Chondrocyte (in vitro differentiated cells): ENCODE measurements at places on chromosomes 5 and 9.

- DNase-seq = no peak
Measured at GRCh38 chr5:76384705-76385104, 18.4 kb upstream of the IQGAP2 start.

DNA sequence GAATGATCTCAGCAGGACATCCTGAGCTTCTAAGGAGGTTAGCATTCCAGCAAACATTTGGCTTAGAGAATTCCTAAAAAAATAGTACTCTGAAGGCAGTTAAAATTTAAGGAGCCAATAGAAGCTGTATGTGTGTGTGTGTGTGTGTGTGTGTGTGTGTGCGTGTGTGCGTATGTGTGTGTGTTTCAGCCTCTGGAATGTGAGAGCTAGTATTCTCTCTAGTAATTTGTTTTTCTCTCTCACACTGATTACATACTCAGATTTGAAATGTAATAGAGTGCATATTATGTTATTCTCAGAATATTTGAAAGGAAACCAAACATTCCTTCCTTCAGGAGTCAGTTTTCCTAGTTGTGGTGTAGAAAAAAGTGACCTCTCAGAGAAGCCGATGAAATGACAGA is 279.6 kb downstream of the TMEM38B start:
- DNase-seq = no peak

- no peak for DNase-seq
Measured at GRCh38 chr5:140044041-140044440, 942 bp upstream of the NRG2 start.

- no peak for DNase-seq
Measured at GRCh38 chr5:14849516-14850294, 21.9 kb downstream of the ANKH start.

- DNase-seq = no peak
Measured at GRCh38 chr5:167812871-167813270, 478.6 kb upstream of the WWC1 start.

DNA sequence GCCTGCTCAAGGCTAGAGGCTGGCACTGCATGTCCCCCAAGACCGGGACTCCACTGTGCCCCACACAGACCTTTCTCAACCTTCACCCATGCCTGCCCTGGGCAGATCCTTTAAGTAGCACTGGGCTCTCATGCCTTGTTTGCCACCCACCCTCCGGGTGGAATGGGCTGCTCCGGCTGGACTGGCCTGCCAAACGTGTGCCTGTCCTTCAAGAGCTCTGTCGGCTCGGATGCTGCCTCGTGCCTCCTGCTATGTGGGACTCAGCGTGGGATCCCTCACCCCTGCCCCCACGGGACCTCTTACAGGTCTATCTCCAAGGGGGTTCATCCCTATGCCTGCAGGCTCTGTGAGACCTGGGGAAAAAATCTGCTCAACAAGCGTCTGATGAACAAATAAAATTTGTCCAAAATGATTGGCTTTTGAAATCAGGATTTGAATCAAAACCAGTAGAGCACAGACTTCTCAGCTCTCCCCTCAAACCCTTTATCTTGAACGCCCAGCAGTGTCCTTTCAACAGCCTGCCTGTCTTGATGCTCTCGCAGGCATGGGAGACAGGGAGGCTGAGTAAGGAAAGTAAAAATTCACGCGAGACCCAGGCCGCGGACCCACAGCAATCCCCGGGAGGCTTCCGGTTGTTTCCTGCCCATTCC is 56.3 kb downstream of the CRB2 start:
- no peak for DNase-seq

DNA sequence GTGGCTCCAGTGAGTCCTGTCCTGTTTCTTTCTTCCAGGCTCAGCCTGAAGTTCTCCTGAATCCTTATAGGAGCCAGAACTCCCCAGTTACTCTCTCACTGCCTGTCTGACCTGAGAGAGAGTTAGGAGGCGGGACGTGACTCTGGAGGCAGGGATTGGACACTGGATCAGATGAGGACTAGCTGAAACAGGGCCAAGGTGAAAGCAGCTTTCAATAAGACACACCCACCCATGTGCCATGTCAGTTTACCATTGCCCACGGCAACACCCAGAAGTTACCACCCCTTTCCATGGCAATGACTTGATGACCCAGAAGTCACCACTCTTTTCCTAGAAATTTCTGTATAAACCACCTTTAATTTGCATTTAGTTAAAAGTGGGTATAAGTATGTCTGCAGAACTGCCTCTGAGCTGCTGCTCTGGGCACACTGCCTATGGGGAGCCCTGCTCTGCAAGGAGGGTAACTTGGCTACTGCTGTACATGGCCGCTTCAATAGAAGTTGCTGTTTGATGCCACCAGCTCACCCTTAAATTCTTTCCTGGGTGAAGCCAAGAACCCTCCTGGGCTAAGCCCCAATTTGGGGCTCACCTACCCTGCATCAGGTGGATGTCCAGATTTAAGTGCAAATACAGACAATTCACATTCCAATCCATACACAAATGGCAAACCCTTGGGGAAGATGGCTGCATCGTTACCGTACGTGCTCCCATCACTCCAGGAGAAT is 13.7 kb downstream of the FCN2 start:
- DNase-seq = no peak

- no peak for DNase-seq
Measured at GRCh38 chr5:172282272-172283019, 1.1 kb downstream of the UBTD2 start.

DNA sequence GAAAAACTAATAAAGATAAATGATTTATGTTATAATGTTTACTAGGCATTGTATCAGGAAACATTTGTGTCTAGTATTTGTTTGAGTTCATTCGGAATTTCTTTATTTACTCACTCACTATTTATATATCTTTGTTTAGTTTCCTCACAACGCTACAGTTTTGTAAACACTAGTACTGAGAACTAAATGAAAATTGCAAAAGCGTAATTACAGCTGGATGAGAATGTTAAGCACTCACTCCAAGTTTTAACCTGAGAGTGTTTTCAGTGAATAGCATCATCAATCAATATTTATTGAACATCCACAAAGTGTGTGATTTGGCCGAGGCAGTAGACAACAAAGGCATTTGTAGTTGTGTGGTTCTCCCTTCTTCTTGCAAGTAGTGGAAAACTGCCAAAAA is 969.6 kb upstream of the DMAC1 start:
- DNase-seq = no peak

- no peak for DNase-seq
Measured at GRCh38 chr5:77186652-77187370, 23.7 kb upstream of the PDE8B start.

- DNase-seq = no peak
Measured at GRCh38 chr9:135174981-135175380, 87.5 kb downstream of the OLFM1 start.

DNA sequence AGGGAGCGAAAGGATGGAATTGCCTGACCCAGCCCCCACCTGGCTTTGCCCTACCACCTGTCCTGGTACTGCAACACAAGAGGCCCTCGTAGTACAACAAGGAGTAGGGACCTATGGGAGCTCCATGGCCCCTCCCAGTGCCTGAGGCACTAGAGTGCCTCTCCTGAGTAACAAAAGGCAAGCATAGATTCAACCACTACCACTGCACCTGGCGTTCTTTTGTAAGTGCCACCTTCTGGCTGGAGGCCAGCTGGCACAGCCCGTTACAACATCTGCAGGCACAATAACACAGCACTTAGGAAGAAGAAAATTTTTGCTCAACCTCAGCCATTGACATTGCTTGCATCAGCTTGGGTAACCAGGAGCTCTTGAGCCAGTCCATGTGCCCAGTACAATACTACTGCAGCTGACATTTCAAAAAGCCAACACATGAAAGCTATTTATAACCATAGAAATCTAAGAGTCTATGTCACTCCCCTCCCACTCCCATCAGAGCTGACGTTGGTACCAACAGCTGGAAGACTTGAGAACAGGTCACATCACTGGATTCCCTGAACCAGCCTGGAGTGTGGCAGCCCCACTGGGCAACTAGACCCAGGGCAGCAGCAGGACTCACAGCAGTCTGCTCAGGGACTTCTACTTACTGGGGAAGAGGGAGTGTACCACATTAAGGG is 17.7 kb upstream of the FAM174A start:
- no peak for DNase-seq

DNA sequence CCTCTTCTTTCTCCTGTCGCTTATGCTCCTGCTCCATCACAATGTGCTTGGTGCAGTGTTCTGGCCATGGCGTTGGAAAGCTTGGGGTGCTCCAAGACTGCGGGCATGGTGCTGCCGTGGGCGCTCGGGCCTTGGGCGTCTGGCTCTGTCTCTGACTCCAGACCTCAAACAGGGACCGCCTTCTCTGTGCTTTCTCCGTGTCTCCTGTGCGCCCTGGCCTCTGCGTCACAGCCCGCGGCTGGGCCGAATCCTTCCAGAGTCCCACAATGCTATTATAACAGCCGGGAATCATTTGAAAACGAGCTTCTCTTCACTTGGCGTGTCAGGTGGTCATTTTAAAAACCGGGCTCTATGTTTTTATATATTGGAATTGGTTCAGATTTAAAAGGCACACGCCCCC is 32.4 kb upstream of the PUM3 start:
- no peak for DNase-seq

DNA sequence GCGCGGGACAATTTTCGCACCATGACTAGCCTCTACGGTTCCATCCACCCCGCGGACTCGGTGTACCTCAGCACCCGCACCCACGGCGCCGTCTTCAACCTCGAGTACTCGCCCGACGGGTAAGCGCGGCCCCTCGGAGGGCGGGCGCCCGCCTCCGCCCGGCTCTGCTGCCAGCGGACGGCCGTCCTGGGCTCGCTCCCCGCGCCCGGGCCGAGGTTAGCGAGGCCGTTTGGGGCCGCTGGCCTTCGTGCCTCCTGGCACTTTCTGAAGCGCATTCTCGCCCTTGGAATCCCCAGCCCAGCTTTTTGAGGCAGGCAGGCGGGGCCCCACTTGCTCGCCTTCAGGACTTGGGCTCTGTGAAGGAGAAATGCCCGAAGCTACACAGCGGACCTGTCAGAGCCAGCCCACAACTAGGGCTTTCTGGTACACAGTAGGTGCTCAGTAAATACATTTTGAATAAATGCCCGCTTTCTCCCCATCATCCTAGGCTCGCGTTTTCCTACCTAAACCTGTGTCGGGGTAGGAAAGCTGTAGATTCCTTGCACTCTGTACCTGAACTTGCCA is 772 bp downstream of the DCAF10 start:
- no peak for DNase-seq

DNA sequence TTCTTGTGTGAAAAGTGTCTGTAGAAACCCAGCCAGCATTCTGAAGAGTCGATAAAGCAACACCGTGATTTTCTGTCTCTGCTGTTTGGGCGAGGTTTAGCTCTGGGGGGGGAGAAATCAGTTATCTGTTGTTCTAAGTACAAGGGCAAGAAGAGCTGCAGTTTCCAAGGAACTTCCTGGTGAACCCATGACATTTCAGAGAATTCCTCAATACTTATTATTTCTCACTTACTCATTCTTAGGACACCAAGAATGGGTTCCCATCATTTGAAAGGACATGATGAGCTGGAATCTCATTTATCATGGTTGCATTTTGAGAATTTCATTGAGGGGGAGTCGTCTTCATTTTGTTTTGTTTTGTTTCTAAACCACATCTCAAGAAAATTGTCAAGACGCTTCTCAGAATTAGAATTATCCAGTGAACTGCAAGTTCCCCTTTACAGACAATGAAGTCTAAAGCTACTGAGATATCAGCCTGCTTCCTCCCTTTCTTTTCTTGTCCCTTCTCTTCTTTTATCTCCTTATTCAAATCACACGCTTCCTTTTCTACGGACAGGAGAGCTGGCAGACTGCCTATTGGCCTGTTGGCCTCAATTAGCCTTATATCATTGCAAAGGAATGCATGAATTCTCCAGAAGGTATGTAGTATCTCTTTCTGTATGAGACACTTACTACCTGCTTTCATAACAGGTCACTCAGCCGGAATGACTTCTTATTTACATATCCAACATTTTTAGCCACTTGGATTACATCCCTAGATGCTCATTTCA is 53.7 kb downstream of the ZNF462 start:
- no peak for DNase-seq

- DNase-seq = no peak
Measured at GRCh38 chr9:111035543-111036428, 2.5 kb downstream of the LPAR1 start.

- no peak for DNase-seq
Measured at GRCh38 chr9:129174724-129175514, 3.1 kb downstream of the IER5L start.

DNA sequence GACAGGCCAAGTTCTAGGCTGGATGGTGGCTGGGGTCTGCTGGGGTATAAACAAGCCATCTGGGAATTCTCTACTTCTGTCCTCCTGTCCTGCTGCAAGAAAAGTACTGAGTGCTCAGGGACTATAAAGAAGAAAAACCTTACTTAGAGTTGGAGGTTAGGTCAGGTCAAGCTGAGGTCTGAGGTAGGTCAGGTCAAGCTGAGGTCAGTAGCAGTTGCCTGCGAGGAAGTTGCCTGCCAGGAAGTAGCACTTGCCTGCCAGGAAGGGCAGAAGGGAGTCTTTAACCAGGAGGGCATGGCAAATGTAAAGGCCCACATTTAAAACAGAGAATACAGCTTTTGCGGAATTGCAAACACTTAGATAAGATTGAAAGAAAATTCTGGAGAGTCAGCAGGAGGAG is 51.3 kb upstream of the PRLR start:
- no peak for DNase-seq

DNA sequence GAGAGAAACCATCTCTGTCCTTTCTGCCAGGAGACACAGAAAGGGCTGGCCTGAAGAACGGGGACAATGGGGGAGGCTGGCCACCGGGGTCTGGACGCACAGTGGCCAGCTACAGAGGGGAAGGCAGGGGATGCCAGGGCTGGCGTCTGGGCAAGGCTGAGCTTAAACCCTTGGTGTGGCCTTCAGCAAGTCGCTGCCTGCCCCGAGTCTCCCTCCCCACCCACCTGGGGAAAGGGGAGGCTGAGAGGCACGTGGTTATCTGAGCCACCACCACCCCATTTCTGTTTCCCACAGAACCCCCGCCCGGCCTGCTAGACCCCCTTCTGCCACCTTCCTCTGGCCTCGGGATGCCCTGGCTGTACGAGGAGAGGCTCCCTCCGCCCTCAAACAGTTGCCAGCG is 115.3 kb downstream of the VAV2 start:
- DNase-seq = no peak

DNA sequence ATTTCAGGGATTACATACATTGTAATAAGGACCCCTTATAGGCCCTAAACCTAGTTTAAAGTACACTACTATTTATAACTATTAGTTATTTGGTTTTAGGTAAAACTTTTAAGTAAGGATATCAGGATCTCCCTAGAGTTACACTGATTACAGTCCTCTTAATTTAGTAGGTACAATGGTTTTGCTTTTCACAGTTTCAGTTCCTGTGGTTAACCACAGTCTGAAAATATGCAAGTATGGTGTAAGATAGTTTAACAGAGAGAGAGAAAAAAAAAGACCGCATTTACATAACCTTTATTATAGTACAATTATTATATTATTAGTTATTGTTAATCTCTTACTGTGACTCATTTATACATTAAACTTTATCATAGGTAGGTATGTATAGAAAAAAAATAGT is 725.3 kb upstream of the PTPRD start:
- DNase-seq = no peak

GRCh38 chr9:129317179-129318011 is 139.3 kb upstream of the IER5L start:
- DNase-seq = peak; percentile 72

GRCh38 chr9:21969951-21970799 is 24.0 kb downstream of the CDKN2A start:
- no peak for DNase-seq

- no peak for DNase-seq
Measured at GRCh38 chr5:33969572-33970452, 14.7 kb downstream of the SLC45A2 start.

- DNase-seq = no peak
Measured at GRCh38 chr9:5876026-5876425, 14.7 kb upstream of the MLANA start.

GRCh38 chr5:140000332-140000731 is 42.8 kb downstream of the NRG2 start:
- no peak for DNase-seq

GRCh38 chr9:110526426-110526825 is 53.1 kb downstream of the SVEP1 start:
- DNase-seq = no peak
